ENCODE measurements at places on chromosomes 4 and X.

DNA sequence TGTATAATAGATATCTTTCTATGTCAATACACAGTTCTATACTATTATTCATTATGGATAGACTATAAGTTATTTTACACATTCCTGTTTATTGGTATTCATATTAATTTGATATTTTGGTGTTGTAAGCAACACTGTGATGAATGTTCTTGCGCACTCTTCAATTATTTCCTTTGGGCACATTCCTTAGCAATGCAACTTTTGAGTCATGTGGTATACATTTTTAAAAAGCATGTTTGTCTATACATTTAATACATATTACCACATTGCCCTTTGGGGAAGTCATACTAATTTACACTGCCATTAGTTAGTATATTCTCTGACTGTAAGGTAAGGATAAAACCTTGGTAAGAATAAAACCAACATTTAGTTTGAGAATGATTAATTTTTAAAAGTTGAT, 21.0 kb downstream of the FRAS1 start:
- DNase-seq = no peak

- peak; percentile 16 for DNase-seq
These were observed 284.4 kb upstream of the SFRP2 start for GRCh38 chr4:154073107-154073822.

GRCh38 chr4:780716-781492, 45.0 kb downstream of the CPLX1 start:
- no peak for DNase-seq

GRCh38 chr4:32503241-32503640, 1783.1 kb downstream of the PCDH7 start:
- DNase-seq = no peak

GRCh38 chr4:38366456-38366855, 297.5 kb upstream of the KLF3 start:
- DNase-seq = no peak

DNA sequence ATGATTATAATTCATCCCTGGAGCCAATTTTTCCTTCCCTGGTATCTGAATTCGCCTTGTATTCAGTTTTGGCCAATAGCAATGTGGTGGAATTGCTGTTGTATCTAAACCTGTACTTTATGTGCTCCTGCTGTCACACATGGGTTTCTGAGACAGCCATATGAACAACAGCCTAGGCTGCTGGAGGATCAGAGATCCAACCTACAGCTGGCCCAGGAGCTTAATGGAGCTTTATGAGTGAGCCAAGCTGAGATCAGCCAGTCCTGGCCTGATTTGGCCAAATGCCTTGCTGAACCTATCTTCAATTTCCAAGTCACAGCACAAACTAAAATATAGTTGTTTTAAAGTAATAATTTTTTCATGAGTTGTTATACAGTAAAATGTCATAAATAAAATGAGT, 1071.5 kb downstream of the PCDH7 start:
- no peak for DNase-seq

DNA sequence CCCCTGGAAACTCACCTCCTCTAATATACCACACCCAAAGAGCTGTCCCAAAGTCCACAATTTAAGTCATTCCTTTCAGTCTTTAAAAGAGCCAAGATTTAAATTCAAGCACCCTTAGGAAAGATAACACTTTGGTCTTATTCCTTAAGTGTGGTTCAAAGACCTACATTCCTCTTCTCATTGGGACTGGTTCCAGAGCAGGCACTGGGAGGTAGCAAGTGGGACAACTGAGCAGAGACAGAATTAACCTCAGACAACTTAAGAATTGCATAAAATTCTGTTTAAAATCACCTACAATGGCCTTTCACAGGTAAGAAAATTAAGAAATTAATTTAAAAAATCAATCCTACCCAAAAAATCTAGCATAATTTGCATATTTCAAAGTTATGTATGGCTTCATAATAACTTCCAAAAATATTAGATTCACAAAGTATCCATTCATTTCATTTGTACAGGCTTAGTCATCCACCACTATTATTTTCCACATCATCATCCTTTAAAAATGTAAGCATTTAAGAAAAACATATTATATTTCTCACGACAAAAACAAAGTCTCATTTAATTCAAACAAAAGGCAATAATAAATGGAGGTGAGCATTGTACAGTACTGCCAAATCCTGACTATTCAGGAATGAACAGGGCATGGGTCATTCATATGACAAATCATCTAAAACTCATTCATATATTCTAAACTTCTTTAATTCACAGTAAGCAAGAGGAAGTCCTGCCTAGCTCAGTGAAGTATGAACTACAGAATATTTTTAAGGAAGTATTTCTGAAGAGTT, 13.6 kb downstream of the PRSS12 start:
- no peak for DNase-seq
